ENCODE measurements at places on chromosomes 7 and 10.
A peak's percentile ranks its signal among the peaks of the same experiment; 100 is the strongest.

- DNase-seq, result no peak
Observed at GRCh38 chr10:124357561-124357885, 61.2 kb downstream of the OAT start.

DNA sequence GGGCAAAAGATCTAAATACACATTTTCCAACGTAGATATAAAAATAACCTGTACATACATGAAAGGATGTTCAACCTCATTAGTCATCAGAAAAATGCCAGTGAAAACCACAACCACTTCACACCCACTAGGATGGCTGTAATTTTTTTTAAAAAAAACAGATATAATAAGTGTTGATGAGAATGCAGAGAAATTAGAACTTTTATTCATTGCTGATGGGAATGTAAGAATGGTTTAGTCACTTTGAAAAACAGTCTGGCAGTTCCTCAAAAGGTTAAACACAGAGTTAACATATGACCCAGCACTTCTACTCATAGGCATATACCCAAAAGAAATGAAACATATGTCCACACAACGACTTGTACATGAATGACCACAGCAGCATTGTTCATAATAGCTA lies 32.3 kb upstream of the PRKCQ start:
- no peak for DNase-seq

- DNase-seq, result no peak
Observed at GRCh38 chr10:129934196-129934925, 29.7 kb downstream of the EBF3 start.

DNA sequence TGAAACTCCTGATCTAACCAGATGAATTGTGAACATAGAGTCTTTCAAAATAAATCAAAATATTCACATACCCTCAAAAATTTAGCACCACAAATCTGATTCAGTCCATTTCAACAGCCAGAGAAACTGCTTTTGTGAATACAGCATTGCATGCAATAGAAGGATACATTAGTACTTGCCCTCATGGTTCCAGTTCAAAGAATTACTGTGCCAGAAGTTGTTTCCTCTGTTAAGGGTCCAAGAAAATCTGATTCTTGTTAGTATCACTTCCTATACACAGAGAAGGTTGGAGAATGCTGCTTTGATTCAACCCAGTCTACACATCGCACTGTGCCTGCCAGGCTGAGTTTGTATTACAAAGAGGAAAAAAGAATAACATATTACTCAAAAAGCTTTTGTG lies 115.6 kb downstream of the TFEC start:
- DNase-seq, result no peak

DNA sequence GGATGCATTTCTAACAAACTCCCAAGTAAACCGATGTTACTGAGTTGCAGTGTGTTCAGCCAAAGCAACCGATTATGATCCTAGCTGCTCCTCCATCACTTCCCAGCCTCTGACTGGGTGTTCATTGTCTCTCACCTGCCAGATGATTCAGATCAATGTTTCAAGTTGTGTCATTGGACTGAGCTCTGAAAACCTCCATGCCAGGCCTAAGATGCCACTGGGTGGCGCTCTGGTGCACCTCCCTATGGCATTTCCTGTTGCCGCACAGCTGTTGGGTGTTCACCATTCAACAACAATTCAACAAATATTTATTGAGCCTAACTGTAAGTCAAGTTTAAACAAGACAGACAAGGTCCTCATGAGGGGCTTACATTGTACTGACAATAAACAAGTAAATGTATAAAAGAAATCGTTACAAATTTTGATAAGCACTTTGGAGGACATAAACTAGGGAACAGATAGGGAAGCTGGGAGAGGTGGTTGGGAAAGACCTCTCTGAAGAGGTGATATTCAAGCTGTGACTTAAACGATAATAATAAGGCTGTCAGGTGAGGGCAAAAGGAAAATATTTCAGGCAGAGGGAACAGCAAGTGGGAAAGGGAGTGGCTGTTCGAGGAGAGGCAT lies 22.8 kb downstream of the RGR start:
- peak; percentile 44 for DNase-seq

DNA sequence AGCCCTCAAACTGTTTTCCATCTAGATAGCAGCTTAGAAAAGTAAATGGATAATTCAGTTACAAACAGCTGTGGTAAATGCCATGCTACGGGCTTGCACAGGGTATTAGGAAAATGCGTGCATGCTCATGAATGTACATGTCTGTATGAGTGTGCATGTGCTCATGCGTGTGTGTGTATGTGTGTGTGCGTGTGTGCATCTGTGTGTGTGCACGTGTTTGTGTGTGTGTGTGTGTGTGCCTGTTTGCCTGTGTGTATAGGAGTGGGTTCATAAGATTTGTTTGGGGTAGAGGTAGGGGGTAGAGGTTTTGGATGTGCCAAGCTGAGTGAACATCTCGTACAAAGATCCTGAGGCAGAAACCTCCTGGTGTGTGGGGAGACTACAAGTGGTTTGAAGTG lies 52.9 kb downstream of the AOAH start:
- no peak for DNase-seq

- no peak for DNase-seq
Observed at GRCh38 chr10:93198401-93199131, 124.9 kb downstream of the CYP26A1 start.

DNA sequence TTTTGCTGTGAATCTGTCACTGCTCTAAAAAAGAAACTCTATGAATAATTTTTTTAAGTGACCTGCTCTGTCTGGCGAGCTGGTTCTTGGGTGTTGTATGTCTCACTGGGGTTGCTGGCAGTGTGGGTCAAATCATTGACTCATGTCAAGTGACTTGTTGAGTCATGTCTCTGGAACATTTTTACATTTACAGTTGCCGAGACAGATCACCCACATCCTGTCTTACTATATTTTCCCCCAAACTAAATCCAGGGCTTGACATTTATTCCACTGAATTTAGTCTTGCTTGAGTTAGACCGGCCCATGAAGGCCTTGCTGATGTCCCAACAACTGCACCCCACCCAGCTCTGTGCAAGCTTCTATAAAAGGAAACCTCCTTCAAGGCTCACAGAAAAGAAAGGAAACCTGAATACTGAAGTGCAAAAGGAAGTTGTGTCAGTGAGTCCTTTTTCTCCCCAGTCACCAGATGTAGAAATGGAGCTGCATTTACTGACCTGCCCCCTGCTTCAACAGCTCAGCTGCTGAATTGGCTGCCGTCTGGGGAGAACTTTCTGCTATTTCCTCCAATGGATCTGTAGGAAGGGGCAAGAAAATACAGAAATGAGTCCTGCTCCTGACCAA lies 290.3 kb downstream of the TNS3 start:
- no peak for DNase-seq

DNA sequence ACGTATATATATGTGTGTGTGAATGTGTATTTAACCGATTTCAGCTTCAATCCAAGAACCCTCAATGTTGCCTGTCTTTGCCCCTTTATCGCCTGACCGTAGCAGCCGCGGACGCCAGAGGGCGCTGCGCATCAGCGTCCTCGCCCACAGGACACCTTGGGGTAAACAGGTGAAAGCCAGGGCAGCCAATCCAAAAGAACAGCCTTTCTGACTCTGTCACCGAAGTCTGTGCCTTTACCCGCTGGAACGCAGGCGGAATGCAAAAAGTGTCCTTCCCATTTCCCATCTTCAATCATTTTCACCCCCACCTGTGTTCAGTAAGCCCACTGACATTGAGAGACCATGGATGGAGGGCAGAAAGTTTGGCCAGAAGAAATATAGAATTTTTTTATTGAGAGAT lies 3.6 kb downstream of the NXPH1 start:
- peak; percentile 48 for DNase-seq

DNA sequence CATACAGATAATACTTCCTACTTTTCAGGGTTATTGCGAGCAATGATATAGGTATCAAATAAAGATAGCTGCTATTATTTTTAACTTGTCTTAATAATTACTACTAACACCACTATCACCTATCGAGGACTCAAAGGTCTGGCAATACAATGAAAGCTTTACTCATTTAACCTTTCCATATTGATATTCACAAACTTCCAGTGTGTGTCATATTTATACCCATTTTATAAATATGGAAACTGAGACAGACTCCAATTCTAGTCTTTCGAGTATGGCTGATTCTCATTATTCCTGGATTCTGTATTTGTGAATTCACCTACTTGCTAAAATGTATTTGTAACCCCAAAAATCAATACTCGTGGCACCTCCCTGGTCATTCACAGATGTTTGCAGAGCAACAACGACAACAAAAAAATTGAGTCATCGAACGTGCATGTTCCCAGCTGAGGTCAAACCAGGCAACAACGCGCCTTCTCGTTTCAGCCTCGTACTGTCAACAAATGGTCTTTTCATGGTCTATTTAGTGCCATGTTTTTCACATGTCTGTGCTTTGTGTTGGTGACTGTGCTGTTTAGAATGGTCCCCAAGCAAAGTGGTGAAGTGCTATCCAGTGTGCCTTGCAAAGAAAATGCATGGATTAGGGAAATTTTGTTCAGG lies 51.7 kb downstream of the SMURF1 start:
- DNase-seq, result no peak

- DNase-seq, result no peak
Observed at GRCh38 chr10:78513330-78513729, 479.7 kb downstream of the RPS24 start.

- DNase-seq, result no peak
Observed at GRCh38 chr10:93579089-93579488, 12.6 kb downstream of the FFAR4 start.

DNA sequence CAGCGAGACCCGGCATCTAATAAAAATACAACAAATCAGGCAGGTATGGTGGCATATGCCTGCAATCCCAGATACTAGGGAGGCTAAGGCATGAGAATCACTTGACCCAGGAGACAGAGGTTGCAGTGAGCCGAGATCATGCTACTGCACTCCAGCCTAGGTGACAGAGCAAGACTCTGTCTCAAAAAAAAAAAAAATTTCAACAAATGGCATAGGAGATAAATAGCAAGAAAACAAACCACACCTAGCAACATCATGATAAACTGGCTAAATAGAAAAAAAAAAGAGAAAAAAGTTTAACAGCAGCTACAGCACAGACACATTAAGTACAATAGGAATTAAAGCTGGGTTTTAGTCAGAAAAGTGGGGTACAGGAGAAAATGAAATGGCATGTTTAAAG lies 1034.6 kb upstream of the LRRN3 start:
- no peak for DNase-seq

DNA sequence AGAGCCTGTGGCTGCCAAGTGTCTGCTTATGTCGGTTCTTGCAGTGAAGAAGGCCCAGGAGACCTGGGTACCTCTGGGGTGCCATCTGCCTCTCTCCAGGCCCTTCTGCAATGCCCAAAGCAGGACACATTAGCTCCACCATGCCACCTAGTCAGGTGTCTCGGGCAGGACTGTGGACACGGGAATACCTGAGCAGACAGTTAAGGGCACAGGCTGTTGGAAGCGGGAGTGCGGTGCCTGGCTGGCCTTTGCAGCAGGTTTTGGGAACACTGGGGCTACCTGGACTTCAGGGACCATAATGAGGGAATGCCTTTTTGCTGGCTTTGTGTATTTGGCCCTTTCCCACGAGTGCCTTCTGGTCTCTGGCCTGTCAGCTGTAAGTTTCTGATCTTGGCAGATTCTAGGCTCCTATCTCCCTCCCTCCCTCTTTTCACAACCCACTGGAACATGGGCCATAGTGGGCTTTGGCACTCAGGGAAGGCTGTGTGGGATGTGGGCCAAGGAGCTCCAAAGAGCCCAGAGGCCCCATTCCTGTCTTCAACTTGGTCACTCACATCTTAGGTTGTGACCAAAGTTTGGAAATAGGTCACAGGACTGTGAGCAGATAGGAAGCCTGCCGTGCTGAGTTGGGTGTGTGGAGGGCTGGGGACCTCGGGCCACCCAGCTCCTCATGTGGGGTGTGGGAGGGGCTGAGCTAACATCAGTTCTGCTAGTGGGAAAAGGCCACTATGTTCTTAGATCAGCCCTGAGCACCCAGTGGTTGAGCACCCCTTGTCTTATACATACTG lies 41.5 kb upstream of the CXCL12 start:
- DNase-seq, result no peak

DNA sequence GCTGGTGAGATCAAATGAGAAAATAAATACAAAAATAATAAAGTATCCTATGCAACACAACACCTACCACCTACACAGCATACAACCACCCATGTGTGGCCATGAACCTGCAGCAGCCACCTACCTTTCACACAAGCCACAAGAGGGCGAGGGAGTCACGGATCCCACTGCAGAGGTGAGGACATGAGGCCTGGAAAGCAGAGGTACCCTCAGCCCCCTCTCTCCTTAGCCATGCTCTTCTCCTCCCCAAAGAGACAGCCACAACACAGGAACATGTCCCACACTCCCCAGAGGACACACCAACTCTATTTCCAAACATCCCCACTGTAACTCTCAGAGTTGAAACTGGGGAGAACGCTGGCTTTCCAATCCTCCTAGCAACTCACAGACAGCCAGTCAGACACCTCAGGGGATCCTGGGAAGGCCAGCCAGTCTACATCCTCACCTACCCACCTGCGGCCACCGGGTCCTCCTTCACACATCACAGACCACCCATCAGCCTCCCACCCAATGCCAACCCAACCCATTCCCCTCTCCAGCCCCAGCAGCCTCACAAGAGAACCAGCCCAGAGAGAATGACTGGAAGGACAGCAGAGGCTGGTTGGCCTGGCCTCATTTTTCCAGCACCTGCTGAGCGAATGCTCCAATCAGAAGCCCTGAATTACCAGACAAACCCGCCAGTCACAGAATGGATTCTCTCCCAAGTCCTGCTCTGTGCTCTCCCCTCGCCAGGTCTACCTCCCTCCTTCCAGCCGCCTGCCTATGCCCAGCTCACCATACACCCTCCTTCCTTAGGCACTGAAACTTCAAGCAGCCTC lies 18.4 kb downstream of the DLG5 start:
- no peak for DNase-seq

DNA sequence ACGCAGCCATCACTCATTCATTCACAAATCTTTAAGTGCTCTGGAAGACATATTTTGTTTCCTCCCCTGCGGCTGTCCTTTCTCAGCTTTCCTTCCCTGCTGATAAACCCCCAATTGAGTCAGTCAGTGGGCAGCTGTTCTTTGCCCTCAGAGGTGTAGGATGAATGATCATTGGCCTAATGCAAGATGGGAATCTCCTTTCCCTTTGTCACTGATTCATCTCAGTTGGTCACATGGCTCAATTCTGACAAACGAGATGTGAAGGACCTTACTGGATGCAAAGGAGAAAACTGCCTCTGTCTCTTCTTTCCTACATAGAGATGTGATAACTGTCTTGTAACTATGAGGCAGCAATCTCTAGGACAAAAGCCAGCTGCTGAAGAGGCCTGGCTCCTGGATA lies 44.6 kb downstream of the COL28A1 start:
- no peak for DNase-seq

- no peak for DNase-seq
Observed at GRCh38 chr10:34966451-34966850, 123.7 kb downstream of the CUL2 start.

DNA sequence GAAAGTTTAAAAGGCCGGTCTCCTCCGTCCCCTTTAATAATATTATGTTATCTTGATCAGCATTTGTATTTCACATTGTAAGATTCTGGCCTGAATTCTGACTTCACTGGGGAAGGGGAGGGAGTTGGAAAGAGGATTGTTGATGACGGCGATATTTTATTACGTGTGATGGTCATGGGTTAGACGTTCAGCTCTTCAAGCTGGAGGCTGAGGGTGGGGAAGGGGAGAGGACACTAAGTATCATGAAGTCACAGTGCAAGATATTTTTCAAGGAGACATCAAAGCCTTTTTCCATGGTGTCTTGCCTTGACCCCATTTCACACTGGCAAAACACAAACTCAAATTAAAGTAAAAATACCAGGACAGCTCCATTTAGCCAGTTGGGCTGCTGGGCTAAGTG lies 126.7 kb downstream of the WDR11 start:
- DNase-seq, result no peak
